ENCODE measurements at places on chromosomes 6 and 20.

DNA sequence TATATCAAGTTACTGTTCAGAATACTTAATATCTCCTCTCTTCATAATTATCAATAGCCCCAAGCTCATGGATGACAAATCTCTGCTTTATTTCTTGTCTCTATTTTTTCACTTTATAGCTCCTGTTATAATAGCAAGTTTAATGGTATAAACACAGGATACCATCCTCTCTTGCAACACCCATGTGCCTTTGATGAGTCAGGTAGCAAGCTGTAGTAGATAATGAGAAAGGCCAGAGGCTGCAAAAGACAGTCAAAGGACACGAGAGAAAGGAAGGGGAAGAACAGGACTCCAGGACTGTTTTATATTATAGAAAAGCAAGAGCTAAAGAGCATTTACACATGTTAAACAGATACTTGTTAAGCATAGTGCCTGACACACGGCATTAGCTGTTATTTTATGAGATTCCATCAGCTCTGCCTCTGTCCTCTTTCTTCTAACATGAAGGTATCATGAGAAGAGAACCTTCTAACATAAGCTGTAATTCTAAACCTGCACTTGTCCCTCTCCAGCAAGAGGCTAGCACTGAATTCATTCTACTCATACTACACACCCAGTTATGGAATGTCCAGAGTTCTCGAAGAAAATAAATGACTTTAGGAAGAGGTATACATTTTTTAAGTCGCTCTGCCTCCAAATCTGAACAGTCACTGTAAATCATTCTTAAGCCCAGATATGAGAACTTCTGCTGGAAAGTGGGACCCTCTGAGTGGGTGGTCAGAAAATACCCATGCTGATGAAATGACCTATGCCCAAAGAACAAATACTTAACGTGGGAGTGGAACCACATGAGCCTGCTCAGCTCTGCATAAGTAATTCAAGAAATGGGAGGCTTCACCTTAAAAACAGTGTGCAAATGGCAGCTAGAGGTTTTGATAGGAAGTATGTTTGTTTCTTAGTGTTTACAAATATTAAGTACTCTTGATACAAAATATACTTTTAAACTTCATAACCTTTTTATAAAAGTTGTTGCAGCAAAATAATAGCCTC, 45.0 kb downstream of the NT5E start:
- no peak for DNase-seq

GRCh38 chr6:163415620-163416556, 1.4 kb downstream of the QKI start:
- DNase-seq, result no peak

DNA sequence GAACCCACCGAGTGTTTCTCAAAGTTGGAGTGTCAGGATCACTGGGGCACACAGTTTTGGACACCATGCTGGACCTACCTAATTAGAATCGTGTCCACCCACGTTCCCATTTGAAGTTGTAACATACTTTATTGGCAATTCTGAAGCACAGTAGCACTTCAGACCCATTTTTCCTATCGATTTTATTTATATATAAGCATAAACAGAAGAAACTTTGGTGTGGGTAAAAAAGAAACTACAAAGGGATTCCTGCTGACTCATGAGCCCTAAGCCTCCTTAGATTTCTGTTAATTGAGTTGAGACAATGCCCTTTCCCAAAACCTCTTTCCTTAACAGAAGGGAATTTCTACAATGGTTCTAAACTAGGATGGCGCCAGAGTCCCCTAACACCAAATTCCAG, 398.0 kb downstream of the CDKAL1 start:
- DNase-seq, result no peak

DNA sequence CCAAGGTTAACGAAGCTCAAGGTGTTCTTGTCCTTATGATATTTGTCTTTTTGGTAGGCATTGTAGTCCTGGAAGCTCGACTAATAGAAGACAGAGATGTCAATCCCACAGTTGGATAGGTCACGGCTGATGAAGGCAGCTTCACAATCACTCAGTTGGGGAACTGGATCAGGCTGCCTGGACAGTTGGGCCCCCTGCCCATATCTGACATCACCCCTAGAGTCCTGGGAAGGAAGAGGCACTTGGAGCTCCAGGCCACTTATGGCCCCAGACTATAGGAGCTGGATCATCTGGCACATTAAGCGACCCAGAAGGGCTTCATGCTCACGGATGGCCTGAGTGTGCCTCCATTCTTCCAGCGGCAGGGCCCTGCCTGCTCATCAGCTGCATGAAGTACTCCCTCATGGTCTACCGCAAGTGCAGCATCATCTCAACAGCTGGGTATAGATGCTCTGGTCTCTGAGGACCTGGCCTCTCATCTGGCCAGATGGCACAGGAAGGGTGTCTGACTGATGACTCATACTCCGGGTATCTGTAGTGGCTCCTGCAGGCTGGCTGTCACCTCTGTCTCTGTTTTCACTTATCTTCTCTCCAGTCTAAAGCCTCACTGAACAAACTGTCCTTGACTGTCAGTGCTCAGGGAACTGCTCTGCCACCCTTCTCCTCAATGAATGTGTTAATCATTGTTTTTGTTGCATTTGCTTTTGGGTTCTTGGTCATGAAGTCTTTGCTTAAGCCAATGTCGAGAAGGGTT, 29.2 kb upstream of the SSR1 start:
- DNase-seq, result peak; percentile 69

DNA sequence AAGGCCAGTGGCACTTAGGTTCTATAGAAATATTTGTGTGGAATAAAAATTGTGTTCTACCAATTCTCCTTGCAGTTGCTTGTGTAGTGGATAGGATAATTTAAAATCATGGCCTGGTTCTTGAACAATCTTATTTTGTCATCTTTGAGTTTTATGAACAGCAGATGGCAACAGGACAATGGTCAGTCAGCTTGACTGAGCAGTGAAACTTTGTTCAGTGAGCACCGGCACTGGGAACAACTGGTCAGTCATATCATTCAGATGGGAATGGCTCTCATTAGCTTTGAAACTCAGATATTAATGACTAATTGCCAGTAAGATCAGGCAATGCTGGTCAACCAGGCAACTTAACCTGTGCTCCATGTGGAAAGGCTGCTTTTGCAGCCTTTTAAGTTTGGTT, 129.2 kb downstream of the BCKDHB start:
- no peak for DNase-seq

DNA sequence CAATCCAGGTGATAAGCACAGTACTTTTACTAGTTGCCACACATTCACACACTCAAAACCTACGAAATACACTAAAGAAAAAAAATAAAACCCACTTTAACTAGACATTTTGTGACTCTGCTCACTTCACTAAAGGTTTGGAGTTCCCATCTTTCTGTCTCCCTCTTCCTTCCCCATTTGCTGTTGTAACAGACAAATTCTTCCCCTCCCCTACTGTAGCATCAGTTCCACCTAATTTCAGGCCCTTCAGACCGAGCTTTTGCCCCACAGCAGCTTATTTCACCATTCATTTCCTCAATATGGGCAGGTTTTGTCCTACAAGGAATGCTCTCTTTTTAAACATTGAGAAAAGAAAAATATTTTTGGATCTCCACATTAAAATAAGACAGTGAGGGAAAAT, 31.3 kb upstream of the MRAP2 start:
- no peak for DNase-seq

DNA sequence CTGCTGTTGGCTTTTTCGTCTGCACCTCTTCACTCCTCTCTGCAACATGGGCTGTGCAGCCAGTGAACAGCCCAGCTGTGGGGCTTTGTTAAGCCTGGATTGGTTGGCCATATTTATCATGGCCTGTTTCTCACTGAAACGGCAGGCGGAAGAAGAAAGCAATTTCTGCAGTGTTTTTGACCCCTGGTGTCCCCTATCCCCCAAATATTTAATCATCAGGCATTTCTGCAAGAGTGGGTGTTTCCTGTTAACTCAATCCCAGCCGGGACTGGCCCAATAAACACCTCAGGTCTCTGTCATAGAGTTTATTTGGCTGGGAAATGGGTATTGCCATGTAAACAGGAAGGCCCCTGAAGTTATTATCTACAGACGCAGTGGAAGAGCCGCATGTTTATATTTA, 174.8 kb upstream of the SUPT3H start:
- DNase-seq, result no peak

- no peak for DNase-seq
These were observed 57.7 kb upstream of the UST start for GRCh38 chr6:148689168-148689567.

GRCh38 chr20:21618759-21619416, 86.6 kb upstream of the PAX1 start:
- DNase-seq, result no peak

DNA sequence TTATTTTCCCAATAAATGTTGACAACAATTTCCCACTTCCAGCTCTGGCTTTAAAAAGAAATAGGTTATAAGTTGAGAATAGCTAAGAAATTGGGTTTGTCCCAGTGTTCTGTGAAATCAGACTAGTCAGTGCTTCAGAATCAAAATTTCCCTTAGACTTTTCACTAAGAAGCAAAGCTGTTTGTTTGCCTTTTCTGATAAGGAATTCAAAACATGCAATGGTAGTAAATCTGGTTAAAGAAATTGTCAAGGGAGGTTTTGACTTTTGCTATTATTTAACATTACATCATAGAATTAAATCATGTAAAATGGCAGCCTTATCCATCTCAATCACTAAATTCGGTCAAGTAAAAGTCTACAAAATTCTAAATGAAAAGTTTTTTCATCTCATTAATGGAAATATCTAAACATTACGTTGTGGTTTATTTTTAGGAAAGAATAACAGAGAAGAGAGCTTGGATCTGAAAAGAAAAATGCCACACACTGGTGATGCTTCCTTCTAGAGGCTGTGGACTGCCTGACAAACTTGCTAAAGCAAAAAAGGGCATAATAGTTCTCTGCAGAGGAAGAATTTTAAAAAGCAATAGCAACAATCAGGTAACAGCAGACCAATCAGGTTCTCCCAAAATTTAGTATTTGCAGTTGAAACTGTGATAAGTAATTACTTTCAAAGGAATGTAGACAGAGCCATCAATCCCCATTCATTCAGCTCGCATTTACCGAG, 36.4 kb downstream of the PLAGL1 start:
- no peak for DNase-seq

- no peak for DNase-seq
These were observed 189.0 kb upstream of the UST start for GRCh38 chr6:148557796-148558321.

GRCh38 chr6:97917369-97917768, 634.4 kb upstream of the MMS22L start:
- no peak for DNase-seq

GRCh38 chr6:167796192-167796981, 30.3 kb upstream of the AFDN start:
- no peak for DNase-seq

DNA sequence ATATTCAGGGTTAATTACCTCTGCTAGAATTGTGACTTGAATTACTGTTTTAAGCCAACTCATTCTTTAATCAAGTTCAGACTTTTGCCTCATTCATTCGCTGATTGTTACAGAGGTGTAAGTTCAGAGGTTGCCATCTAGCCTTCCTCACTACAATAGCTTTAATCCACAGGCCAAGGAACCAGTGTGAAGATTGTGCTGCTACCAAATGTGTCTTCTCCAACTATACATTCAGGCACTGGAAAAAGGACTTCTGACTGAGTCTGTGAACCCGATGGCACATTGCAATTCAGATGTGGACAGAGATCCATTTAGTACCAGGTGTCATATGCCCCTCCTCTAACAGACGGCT, 111.2 kb upstream of the ADGRF1 start:
- DNase-seq, result no peak

GRCh38 chr6:137043710-137044365, 927 bp downstream of the IL20RA start:
- no peak for DNase-seq

- no peak for DNase-seq
These were observed 98.0 kb downstream of the RPP40 start for GRCh38 chr6:4905826-4906225.

- no peak for DNase-seq
These were observed 725 bp downstream of the OSER1 start for GRCh38 chr20:44209686-44210405.

- DNase-seq, result no peak
These were observed 2.6 kb downstream of the NT5E start for GRCh38 chr6:85452441-85452881.

- DNase-seq, result no peak
These were observed 17.9 kb upstream of the RAMACL start for GRCh38 chr6:166604328-166604727.

DNA sequence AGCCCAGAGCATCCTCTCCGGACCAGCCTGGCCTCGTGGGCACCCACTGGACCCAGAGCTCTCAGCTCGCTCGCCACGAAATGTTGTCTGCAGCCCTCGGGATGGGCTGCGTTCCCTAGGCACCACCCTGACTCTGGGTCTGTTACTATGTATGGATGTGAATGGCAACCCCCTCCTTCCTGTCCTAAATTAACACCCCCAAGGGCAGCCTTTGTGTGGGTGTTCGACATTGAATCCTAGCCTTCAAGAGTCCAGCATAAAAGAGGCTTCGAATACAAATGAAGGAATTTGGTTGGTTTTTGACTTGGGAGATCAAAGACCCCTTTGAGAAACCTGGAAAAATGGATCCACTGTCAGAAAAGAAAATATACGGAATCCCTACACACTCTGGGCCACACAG, 86.1 kb downstream of the BMP7 start:
- DNase-seq, result no peak

GRCh38 chr6:133241086-133241900, at the start of gene EYA4:
EYA4 (plus strand) TSS chr6:133241357; CDS start chr6:133274781, 33,424 bp downstream.
- DNase-seq, result no peak

All from SHP77 (cell line).